ENCODE measurements at places on chromosomes 1 and 21.

- no peak for DNase-seq
These were observed 92.9 kb downstream of the DPYD start for GRCh38 chr1:97827887-97828286.

DNA sequence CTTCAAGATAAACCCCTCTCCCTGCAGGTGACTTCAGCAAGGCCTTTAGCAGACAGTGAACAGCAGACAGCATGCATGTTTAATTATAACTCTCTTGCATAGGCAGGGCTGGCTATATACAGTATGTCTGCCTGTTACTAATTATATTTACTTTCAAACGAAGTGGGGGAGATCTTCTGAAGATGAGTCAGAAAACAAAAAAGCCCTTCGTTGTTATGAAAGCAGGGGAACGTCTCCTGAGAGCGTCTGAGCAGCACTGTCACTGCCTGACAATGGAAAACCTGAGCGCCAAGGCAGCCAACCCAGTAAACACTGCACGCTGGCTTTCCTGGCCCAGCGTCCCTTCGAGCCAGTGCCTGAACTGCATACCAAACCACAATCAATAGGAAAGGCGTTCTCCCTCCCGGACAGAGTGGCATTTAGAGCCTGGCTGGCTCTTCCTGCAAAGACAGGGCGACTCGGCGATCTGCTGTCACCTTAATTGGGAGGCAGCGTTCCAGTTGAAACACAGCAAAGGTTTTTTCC, 54.1 kb downstream of the TOMM20 start:
- DNase-seq: peak; percentile 69

DNA sequence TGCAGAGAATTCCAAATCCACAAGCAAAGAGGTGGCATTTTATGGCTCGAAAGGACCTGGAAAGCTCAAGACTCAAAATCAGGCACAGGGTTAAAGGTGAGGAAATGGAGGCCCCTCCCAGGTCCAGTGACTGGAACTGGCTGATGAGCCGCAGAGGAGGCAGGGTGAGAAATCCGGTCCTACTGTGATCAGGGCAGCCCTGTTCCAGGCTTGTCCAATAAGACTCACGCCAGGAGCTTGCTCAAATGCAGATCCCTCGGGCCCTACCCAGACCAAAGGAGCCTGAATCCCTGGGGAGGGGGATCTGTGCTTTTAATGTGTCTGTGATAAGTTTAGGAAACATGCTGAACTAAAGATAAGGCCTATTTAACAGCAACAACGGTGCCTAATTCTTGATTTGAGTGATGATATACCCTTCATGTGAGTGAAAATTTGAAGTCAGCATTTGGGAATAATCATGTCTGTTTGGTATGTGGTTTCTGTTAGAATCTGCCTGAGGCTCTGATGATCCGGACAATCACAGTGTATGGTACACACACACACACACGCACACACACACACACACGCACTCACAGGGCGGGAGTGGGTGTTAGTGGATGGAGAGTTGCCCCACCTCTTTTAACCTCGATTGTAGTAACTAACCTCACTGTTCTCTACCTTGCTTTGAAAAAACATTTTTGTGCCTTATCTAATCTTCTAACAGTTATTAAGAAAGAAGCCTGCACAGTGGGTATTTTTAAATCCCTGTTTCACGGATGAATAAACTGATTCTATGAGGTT, 54.1 kb upstream of the LYST start:
- no peak for DNase-seq

DNA sequence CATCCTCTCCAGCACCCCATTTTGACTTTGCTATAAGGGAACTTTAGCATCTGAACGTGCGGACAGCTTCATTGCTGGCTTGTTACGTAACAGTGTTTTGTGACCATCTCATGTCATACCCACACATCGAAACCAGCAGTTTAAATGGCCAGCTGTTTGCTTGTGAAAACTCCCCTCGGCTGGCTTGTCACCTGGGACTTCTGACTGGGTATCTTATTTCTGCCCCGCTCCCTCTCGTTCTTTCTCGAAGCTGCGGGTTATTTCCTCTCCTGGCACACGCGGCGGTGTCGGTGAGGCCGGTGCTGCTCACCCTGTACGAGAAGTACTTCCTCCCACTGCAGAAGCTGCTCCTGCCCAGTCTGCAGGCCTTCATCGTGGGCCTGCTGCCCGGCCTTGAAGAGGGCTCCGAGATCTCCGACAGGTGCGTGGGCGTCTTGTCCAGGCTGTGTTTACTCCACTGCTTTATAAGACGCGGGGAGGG, 43.5 kb downstream of the DOP1B start:
- DNase-seq: no peak

DNA sequence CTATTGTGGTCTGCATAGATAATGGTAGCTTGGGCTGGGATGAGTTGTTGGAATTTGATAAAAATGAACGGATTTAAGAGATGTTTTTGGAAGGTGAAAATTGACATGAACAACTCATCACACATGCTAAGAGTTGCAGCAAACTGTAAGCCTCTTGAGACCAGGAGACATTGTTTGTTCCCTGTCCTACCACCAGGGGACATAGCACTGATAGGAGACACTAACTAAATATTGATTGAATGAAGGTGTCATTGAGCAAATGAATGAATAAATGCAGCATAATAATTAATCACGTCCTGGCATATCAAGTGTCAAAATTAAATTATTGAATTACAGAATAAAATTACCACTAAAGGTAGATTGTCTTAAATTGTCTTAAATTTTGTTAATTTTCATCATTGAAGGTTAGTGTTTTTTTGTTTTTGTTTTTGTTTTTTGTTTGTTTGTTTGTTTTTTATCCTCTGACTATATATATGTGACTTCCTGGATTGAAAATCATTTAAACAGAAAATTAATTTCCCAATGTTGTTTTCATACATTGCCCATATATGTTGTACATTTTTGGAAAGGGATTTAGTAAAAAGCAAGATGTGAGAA, 285.3 kb upstream of the C1orf105 start:
- no peak for DNase-seq

DNA sequence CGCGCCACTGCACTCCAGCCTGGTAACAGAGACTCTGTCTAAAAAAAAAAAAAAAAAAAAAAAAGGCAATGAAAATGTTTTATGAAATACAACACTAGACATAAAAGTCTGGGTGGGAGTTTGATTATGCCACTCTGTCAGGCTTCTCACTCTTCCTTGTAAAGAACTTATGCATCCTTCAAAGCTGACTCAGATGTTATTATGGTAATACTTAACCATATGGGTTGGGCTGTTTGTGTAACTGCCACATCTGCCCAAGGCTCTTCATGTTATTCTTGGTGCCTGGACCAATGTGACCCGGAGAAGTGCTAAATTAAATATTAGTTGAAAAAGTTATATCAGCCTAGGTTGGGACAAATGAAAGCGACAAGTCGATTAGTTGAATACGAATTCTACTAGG, 23.8 kb downstream of the FAM89A start:
- no peak for DNase-seq

DNA sequence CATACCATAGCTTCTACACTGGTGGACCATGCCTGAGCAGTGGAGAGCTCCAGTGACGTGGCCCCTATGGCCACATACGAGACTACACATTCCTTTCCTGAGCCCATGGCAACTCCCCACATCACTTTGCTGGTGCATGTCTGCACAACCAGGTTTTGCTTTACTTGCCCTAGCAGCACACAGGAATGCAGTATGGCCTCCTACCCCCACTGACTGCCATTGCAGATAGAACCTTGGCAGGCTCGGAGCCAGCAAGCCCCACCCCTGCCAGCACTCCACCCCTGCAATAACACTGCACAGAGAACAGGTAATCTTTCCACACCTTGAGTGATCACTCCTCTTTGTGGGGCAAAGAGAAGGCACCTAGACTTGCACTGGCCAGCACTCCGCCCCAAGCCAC, 531.9 kb upstream of the CAMK1G start:
- DNase-seq: no peak

DNA sequence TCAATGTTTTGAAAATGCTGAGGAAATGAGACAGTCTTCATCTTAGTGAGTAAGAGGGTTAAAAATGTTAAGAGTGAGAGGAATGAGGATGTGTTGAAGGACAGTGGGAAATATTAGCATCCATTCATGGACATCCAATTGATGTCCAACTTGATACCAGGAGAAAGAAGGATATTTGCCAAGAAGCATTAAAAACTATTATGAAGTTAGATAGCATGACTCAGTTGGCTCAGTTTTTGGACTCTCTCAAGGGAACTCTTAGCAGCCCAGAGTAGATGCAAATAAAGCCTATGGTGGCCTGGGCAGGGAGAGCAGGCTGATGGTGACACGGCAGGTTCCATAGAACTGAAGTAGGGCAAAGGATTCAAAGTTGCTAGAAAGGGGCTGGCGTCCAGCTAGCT, 171.0 kb downstream of the ZZZ3 start:
- no peak for DNase-seq

DNA sequence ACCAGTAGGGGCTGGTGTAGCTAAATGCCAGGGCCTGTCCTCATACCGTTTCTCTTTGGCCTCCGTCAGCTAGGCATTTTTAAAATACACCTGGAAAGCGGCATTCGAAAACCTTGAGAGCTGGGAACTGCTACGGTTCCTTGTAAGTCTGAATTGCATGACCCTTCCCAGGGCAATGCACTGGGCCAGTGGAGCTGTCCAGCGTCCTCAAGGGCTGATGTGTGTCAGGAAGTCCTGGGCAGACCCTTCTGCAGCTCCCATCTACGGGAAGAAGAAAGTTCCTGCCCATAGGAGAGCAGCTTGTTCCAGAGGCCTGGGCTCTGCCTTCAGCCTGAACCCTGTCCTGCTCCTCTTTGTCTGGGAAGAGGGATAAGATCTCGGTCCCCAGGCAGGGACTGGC, 34.1 kb downstream of the UBASH3A start:
- no peak for DNase-seq
